ELR (cell line): ENCODE measurements at places on chromosomes 5 and 9.

DNA sequence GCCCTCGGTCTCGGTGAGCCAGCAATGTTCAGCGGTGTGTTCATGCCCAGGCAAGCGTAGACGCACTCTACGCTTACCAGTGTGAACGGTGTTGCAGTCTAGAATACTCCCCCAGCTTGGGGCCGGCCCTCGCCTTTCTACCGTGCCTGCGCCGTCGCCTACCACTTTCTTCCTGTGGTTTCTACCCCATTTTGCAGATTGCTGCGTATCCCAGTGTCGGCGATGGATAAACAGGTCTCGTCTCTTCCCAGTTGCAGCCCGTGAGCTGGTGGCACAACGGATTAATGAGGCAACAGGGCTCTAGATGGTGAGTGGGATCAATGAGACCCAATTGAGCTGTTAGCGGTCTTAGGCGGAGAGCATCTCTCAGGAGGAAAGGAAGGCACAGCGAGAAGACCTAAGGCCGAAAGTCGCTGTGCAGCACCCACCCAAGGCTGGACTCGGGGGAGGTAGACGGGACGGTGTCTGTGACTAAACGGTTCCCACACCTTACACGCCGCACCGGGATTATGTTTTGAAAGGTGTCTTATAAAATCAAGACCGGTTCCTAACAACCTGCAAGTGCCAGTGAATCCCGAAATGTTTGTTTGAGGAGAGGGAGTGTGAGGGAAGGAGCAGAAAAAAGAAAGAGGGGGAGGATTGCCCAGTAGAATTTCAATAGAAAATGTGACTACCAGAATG lies 5.8 kb downstream of the OTP start:
- DNase-seq: no peak

DNA sequence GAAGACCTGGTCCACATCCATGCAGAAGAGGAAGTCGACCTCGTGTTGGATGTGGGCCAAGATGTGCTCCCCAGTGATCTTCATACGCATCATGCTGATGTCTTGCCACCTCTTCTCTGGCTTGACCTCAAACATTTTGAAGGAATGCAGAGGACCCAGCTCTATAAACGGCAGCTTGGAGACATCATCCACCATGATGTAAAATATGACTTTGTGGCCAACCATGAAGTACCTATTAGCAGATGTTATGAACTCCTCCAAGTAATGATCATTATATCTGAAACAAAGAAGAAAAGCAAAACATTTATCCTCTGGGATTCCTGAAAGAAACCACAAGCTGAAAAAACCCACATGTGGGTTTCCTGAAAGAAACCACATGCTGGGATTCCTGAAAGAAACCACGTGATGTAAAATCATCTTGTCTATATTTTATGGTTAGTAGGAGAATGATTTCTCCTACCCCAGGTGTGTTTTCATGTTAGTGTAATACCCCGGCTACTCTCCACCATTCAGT lies 52.3 kb downstream of the GGTA1 start:
- peak; percentile 66 for DNase-seq

- no peak for DNase-seq
These were observed 6.2 kb downstream of the TENT4A start for GRCh38 chr5:6719417-6719816.

DNA sequence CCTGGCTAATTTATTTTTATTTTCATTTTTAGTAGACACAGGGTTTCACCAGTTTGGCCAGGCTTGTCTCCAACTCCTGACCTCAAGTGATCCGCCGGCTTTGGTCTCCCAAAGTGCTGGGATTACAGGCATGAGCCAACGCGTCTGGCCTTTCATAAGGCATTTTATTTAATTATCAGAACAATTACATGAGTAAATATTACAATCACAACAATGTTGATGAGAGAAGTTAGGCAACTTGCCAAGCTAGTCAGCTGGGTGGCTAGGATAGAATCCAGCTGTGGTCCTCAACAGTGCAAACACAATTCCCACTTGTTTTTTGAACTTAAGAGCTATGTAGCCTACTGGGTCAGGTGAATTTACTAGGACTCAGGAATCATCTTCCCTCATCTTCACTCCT lies 22.0 kb downstream of the C9orf57 start:
- no peak for DNase-seq

- DNase-seq: no peak
These were observed 593.3 kb downstream of the CDK5RAP2 start for GRCh38 chr9:119986713-119987112.

GRCh38 chr9:113805486-113806132 lies 70.5 kb upstream of the ZNF618 start:
- no peak for DNase-seq

DNA sequence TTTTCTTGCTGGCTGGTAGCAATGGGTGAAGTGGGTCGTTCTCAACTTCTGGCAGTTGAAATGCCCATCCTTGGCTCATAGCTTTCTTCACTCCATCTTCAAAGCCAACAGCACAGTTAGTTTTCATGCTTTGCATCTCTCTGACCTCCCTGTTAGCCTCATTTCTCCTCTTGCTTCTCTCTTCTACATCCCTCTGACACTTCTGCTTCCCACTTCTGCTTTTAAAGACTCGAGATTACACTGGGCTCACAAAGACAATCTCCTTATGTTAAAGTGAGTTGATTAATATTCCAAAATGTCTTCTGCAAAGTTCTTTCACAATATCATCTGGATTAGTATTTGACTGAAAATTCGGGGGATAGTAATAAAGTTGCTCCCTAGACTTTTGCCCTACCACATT lies 684.8 kb upstream of the CCNG1 start:
- no peak for DNase-seq

DNA sequence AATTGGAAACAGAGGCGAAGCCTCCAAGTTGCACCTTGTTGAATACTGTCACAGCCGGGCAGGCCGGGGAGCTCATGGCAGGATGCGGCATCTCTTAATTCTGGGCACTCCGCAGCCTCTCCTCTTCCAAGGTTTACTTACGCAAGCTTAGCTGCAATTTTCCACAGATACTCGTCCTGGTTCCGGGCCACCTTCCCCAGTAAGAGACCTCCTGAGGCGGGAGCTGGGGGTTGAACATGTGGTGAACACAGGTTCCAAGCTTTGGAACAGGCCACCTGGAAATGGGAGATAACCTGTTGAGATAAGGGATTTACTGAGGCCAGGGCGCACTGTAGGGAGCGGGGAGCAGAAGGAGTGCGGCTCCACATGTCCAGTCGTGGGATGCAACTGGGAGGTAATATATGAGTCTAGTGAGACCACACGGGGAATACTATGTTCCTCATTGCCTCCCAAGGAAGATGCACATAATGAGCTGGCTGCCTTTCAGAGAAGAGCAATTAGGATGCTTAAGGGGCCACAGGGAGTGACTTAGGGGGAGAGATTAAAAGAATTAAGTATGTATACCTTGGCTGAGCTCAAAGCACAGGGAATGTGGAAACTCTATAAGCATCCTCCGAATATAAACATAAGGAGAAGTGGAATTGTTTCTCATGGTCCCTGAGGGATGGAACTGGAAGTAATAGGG lies 335.2 kb downstream of the CWC27 start:
- no peak for DNase-seq

GRCh38 chr5:112492291-112492690 lies 73.2 kb upstream of the EPB41L4A start:
- DNase-seq: peak; percentile 78
